T-helper 17 cell (primary cell): ENCODE measurements at places on chromosomes 5 and 9.

DNA sequence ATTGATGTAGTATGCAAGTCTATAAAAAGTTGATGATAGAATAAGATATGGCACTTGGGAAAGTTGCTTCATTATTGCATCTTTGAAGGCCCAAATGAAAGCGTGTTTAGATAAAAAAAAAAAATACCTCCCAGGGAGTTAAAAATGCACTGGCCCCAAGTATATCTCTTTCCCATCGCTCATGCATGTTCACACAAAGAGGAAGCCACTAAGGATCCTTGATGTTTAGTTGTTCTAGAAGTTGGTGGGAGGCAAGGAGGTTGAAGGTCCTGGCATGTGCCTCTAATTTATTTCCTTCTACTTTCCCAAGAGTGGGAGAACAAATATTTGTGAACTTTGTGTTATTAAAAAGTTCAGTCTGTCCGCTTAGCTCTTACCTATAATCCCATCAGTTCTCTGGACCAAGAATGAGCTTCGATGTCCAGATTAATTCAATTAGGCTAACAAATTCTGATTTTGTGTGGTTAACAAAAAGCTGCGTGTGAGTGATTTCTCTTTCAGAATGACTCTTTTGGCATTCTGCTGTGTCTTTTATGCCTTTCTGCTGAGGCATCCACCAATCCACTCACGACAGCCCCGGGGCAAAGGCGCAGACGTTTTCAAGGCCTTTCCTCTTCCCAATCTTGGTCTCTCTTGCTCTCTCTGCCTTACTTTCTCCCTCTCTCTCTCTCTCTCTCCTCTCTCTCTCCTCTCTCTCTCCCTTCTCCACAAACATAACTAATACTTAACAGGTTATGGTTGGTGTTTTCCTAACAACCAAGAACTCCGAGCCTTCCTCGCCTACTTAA lies 135.1 kb upstream of the ERCC6L2 start:
- no peak overlapping the region for H3K27ac ChIP-seq
- no peaks in the 10 kb centered on the region for H3K4me1 ChIP-seq
- peaks cover 35% of the 10 kb centered on the region for H3K27me3 ChIP-seq
- DNase-seq = no peak

GRCh38 chr5:115561176-115561575 lies 16.6 kb upstream of the FEM1C start:
- no peak overlapping the region for H3K4me3 ChIP-seq
- H3K27ac ChIP-seq = no peak overlapping the region
- H3K36me3 ChIP-seq = peaks cover 3% of the 10 kb centered on the region
- no peak for DNase-seq

GRCh38 chr5:104126980-104127379 lies 564.4 kb upstream of the NUDT12 start:
- no peak overlapping the region for H3K4me3 ChIP-seq
- H3K36me3 ChIP-seq = no peaks in the 10 kb centered on the region
- H3K27ac ChIP-seq = no peak overlapping the region
- no peaks in the 10 kb centered on the region for H3K27me3 ChIP-seq
- H3K4me1 ChIP-seq = no peaks in the 10 kb centered on the region
- no peak for DNase-seq

DNA sequence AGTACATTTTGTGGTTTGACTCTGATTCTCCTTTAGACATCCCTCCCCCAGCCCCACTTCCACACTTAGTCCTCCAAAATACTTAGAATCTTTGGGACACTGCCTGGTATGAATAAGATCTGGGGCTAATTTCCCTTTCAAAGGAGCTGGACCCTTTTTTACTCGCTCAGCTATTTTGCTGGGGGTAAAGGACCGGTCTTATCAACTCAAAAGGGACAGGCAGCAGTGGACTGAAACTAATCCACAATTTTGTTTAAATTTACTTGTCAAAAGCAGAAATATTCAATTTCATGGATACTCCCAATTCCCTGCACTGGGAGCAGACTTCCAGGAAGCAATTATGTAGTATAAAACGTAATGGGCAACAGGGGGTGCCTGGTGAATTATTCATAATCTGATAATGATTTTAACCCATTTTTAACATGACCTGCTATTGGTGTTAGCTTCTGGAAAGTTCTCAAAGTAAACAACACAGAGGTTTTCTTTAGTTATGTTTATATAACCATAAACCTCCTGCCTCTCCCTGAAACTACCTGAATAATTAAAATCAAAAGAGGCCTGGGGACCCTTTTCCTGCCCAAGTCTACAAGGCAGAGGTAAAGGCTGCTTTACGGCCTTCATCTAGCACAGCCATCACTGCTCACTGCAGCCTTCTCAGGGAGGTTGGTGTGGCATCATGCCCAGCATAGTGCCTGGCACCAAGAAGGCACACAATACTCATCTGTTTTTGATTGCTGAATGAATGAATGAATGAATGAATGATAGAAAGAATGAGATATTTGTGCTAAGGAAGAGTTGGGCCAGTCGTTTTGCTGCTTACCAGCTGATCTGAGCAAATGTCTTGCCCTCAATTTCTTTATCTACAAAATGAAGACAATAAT lies 44.2 kb upstream of the GNPDA1 start:
- no peaks in the 10 kb centered on the region for H3K36me3 ChIP-seq
- H3K4me1 ChIP-seq = peaks cover 6% of the 10 kb centered on the region
- no peak overlapping the region for H3K27ac ChIP-seq
- no peak overlapping the region for H3K4me3 ChIP-seq
- DNase-seq = no peak

DNA sequence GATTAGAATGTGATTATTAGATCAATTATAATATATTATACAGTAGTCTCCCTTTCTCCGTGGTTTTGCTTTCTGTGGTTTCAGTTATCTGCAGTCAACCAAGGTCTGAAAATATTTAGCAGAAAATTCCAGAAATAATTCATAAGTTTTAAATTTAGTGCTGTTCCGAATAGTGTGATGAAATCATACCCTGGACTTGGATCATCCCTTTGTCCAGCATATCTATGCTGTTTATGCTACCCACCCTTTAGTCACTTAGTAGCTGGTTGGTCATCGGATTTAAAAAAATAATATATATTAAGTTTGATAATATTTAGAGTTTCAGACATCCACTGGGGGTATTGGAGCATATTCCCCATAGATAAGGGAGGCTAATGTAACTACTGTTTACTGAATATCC lies 19.6 kb downstream of the RMI1 start:
- H3K4me3 ChIP-seq = no peak overlapping the region
- H3K27ac ChIP-seq = no peak overlapping the region
- H3K36me3 ChIP-seq = no peaks in the 10 kb centered on the region
- H3K4me1 ChIP-seq = peaks cover 5% of the 10 kb centered on the region
- no peak for DNase-seq

- DNase-seq = no peak
- H3K36me3 ChIP-seq = no peaks in the 10 kb centered on the region
- peaks cover 15% of the 10 kb centered on the region for H3K4me1 ChIP-seq
- peak overlapping the region; percentile 93 for H3K4me3 ChIP-seq
These were observed 1.4 kb upstream of the ANKRD33B start for GRCh38 chr5:10562201-10563109.

DNA sequence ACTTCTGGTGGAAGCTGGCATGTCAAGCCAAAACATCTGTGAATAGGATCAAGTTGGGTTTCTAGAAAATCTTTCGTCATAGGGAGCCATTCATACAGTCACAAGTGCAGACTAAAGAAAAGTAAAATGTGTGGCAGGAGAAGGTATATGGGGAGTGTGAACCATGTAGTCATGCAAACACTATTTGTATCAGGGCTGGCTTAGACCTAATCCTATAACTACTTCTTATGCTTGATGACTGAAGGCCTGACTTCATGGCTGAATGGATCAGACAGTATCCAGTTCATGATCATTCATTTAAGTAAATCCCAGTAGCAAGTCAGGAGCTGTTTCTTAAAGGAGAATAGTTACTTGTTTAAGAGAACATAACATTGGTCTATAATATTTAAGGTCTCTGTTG lies 63.8 kb upstream of the DAPK1 start:
- H3K4me3 ChIP-seq = no peak overlapping the region
- H3K27ac ChIP-seq = no peak overlapping the region
- no peak for DNase-seq
- peaks cover 11% of the 10 kb centered on the region for H3K27me3 ChIP-seq
- no peaks in the 10 kb centered on the region for H3K4me1 ChIP-seq
